ENCODE measurements at places on chromosomes 6 and 20. TPM values are rescaled to one million over a fixed set of nuclear protein-coding genes. Genes with fewer than 3 reads are reported as not detected.

TAAR1 gene
- not detected for total RNA-seq

DNA sequence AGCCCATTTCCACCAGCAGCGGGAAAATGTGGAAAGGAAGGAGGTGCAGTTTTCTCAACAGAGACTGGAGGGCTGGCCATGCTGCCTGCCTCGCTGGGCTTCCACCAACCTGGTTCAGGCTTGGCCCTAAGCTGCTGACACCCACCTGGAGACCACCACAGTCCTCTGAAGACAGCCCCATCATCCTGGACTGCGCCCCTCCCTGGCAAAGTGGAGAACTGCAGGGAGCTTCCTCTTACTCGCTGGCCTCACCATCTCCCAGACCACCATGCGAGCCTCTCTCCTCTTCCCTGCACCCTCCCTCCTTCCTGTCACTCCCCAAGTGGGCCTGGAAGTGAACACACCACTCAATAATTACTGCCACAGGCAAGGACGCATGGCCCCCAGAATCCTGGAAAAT is 71.5 kb downstream of the PSMG4 start:
- no peak overlapping the region for H3K4me3 ChIP-seq
- no peak for DNase-seq
- H3K36me3 ChIP-seq: no peaks in the 10 kb centered on the region

DNA sequence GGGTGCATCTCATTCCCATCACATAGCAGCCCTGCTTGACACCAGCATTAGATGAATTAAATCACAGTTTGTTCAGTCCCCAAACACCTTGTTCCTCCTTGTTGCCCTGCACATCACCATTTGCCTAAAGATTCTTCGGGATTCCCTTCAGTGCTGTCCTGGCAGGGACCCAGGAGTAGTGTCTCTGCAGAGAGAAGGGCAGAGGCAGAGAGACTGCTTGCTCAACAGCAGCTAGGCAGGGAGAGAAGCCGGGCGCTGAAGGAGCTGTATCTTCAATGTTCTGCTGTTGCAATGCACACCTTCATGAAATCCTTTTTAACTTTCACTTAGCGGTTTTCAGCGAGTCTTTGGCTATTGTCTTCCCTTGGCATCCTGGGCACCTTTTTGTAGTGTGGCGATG is 362.9 kb downstream of the FARS2 start:
- H3K36me3 ChIP-seq: peaks cover 28% of the 10 kb centered on the region
- DNase-seq: no peak

GRCh38 chr6:88367248-88367647 is 201.1 kb upstream of the CNR1 start:
- H3K36me3 ChIP-seq: no peaks in the 10 kb centered on the region
- no peak overlapping the region for H3K4me3 ChIP-seq
- no peaks in the 10 kb centered on the region for H3K27me3 ChIP-seq

GRCh38 chr6:144535630-144536029 is 250.5 kb downstream of the UTRN start:
- no peaks in the 10 kb centered on the region for H3K4me1 ChIP-seq
- H3K27ac ChIP-seq: no peak overlapping the region
- peaks cover 44% of the 10 kb centered on the region for H3K36me3 ChIP-seq
- no peak overlapping the region for H3K4me3 ChIP-seq
- H3K27me3 ChIP-seq: no peaks in the 10 kb centered on the region
- DNase-seq: no peak

DNA sequence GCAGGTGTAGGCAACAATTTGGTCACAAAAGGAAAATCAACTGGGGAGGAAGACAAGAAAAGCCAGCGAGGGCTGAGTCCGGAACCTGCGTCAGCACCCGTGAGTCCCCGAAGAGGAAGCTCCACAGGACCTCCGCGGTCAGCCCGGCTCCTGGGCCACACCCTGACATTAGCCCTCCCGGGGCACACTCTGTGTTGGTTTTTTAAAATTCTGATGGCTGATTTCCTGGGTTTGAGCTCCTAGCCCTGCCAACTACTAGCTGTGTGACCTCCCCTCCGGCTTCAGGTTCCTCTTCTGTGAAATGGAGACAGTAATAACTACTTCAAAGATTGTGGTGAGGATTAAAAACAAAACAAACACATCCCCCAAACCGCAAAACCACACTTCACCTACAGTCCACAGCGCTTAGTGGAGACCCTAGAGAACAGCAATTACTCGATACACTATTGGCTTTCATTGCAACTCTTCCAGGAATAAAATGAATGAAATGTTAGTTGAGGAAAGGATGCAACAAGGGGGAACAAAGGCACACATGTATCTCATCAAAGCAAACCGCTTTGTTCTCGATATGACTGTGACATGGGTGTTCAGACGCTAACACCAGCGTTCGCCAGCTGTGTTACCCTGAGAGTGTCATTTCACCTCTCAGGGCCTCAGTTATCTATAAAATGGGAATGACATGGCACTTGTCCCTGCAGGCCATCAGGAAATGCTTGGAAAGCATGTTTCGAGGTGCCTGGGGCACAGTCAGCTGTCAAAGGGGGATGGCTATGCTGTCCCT is 985 bp downstream of the ZBP1 start:
- peak overlapping the region; percentile 98 for H3K27ac ChIP-seq
- peaks cover 16% of the 10 kb centered on the region for H3K36me3 ChIP-seq
- H3K4me3 ChIP-seq: peak overlapping the region; percentile 83

GRCh38 chr20:25054995-25055629 is 2.8 kb downstream of the ACSS1 start:
- no peak overlapping the region for H3K27ac ChIP-seq
- no peak overlapping the region for H3K4me3 ChIP-seq
- H3K36me3 ChIP-seq: peaks cover 15% of the 10 kb centered on the region
- peaks cover 42% of the 10 kb centered on the region for H3K4me1 ChIP-seq

- H3K27me3 ChIP-seq: no peaks in the 10 kb centered on the region
- no peak for DNase-seq
- H3K4me1 ChIP-seq: no peaks in the 10 kb centered on the region
- H3K27ac ChIP-seq: no peak overlapping the region
Measured at GRCh38 chr6:168007592-168008338, 10.3 kb downstream of the KIF25 start.
